SJCRH30 (cell line): ENCODE measurements at places on chromosomes 7 and 10.
A peak's percentile ranks its signal among the peaks of the same experiment; 100 is the strongest.

- H3K4me3 ChIP-seq: no peak overlapping the region
- H3K4me1 ChIP-seq: no peaks in the 10 kb centered on the region
- peaks cover 36% of the 10 kb centered on the region for H3K27me3 ChIP-seq
- no peak overlapping the region for H3K27ac ChIP-seq
- DNase-seq: no peak
Observed at GRCh38 chr7:55237156-55237893, 127.8 kb upstream of the LANCL2 start.

- peaks cover 18% of the 10 kb centered on the region for H3K36me3 ChIP-seq
- DNase-seq: no peak
- H3K27me3 ChIP-seq: no peaks in the 10 kb centered on the region
Observed at GRCh38 chr10:80498833-80499741, 38.6 kb upstream of the SH2D4B start.

- DNase-seq: no peak
- H3K27ac ChIP-seq: no peak overlapping the region
- no peaks in the 10 kb centered on the region for H3K36me3 ChIP-seq
- H3K4me3 ChIP-seq: no peak overlapping the region
- peaks cover 15% of the 10 kb centered on the region for H3K4me1 ChIP-seq
- no peaks in the 10 kb centered on the region for H3K27me3 ChIP-seq
Observed at GRCh38 chr7:94250124-94250523, 144.6 kb upstream of the COL1A2 start.

- no peak overlapping the region for H3K4me3 ChIP-seq
- H3K27ac ChIP-seq: no peak overlapping the region
- H3K27me3 ChIP-seq: no peaks in the 10 kb centered on the region
- no peaks in the 10 kb centered on the region for H3K36me3 ChIP-seq
- H3K4me1 ChIP-seq: peaks cover 21% of the 10 kb centered on the region
Observed at GRCh38 chr7:7272294-7272693, 90.0 kb downstream of the C1GALT1 start.

GRCh38 chr10:75538144-75538543 is 106.7 kb downstream of the LRMDA start:
- no peaks in the 10 kb centered on the region; the same call in 1 of the 2 replicates for H3K27me3 ChIP-seq
- H3K27ac ChIP-seq: no peak overlapping the region
- H3K4me3 ChIP-seq: no peak overlapping the region
- no peaks in the 10 kb centered on the region for H3K4me1 ChIP-seq
- no peak for DNase-seq

DNA sequence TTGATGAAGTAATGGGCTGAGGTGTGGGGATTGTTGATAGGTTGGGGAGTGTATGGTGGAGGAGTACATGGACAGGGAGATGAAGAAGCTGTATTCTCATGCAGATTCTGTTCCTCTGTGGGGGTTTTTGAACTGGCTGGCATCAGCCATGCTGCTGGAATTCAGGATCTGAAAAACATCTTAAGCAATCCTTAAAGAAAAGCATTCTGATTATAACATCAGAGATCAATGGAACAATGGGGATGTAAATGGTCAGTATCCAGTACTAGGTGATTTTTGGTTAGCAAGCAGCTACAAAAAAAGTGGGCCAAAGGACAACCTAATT is 247.5 kb upstream of the GALNT17 start:
- H3K36me3 ChIP-seq: no peaks in the 10 kb centered on the region
- no peak overlapping the region for H3K4me3 ChIP-seq
- DNase-seq: no peak
- H3K27me3 ChIP-seq: no peaks in the 10 kb centered on the region
- no peaks in the 10 kb centered on the region for H3K4me1 ChIP-seq
- H3K27ac ChIP-seq: no peak overlapping the region

- H3K4me1 ChIP-seq: peaks cover 9% of the 10 kb centered on the region; the same call in 1 of the 2 replicates
- no peaks in the 10 kb centered on the region for H3K36me3 ChIP-seq
- DNase-seq: no peak
Observed at GRCh38 chr7:97422046-97422445, 304.5 kb downstream of the SDHAF3 start.

- H3K27me3 ChIP-seq: no peaks in the 10 kb centered on the region
- DNase-seq: peak; percentile 65
- H3K4me3 ChIP-seq: no peak overlapping the region
- H3K27ac ChIP-seq: peak overlapping the region; percentile 14; the same call in 1 of the 2 replicates
Observed at GRCh38 chr10:79260811-79261740, 86.2 kb upstream of the PPIF start.

DNA sequence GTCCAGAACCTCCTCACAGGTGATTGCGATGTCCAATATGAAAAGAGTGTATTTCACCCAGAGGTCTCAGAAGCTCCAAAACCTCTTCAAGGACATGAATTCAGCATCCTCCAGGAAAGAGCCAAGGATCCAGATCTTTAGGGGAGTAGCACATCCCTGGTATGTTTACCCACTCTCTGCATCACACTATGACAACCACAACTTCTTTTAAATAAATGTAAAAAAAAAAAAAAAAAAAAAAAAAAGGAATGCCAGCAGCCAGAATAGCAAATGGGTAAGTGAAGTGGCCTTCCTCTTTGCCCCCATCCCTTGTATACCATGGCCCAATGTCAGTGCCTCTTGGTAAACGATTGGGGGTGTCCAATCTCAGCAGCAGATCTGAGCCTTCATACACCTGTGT is 67.3 kb downstream of the SORBS1 start:
- H3K4me3 ChIP-seq: no peak overlapping the region
- no peaks in the 10 kb centered on the region for H3K4me1 ChIP-seq
- no peaks in the 10 kb centered on the region for H3K27me3 ChIP-seq
- H3K36me3 ChIP-seq: no peaks in the 10 kb centered on the region
- DNase-seq: no peak

GRCh38 chr10:118148247-118148646 is 101.5 kb upstream of the RAB11FIP2 start:
- peaks cover 3% of the 10 kb centered on the region; the same call in 1 of the 2 replicates for H3K4me1 ChIP-seq
- H3K36me3 ChIP-seq: no peaks in the 10 kb centered on the region
- no peak overlapping the region for H3K27ac ChIP-seq
- no peak for DNase-seq
- no peaks in the 10 kb centered on the region; the same call in 1 of the 2 replicates for H3K27me3 ChIP-seq
- no peak overlapping the region for H3K4me3 ChIP-seq

GRCh38 chr7:82741493-82741892 is 297.9 kb upstream of the CACNA2D1 start:
- no peak overlapping the region for H3K27ac ChIP-seq
- no peak for DNase-seq

DNA sequence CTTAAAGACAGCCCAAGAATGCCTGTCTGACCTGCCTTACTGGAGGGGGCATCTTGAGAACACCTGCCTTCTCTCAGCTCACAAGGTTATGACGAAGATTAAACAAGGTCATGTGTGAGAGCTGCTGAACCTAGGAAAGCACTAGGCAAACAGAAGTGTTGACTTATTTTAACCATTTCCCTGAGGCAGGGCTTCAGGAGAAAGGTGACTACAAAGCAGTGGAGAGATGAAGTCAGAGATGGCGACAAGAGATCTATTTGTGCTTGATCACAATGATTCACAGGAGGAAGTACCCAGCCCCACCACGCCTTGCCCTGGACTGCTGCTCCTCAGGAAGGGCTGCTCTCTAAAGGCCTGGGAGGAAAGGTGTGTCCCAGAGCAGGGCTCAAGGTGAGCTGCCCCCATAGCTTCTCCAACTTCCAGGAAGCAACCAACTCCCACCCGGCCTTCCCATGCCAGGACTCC is 27.8 kb downstream of the STN1 start:
- H3K27ac ChIP-seq: no peak overlapping the region
- no peak overlapping the region for H3K4me3 ChIP-seq
- H3K36me3 ChIP-seq: no peaks in the 10 kb centered on the region
- peaks cover 22% of the 10 kb centered on the region for H3K4me1 ChIP-seq

DNA sequence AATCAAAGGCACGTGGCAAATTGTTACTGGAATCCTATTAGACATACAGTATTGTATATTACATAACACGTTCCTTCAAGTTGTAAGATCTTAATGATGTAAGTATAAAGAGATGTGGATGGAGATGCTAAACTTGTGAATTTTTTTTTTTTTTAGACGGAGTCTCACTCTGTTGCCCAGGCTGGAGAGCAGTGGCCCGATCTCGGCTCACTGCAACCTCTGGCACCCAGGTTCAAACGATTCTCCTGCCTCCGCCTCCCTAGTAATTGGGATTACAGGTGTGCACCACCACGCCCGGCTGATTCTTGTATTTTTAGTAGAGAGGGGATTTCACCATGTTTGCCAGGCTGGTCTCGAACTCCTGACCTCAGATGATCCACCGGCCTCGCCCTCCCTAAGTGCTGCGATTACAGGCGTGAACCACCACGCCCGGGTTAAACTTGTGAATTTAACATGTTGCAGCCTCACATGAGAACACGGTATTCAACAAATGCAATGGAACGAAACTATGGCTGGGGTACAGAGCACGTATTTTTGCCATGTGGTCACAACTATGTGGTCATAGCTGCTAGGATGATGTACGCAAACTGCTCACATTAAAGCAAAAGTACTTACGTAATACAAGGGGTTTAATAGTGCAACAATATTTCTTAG is 818 bp upstream of the SUPV3L1 start:
- no peaks in the 10 kb centered on the region for H3K27me3 ChIP-seq
- H3K4me1 ChIP-seq: no peaks in the 10 kb centered on the region
- DNase-seq: no peak
- H3K27ac ChIP-seq: peak overlapping the region; percentile 97

DNA sequence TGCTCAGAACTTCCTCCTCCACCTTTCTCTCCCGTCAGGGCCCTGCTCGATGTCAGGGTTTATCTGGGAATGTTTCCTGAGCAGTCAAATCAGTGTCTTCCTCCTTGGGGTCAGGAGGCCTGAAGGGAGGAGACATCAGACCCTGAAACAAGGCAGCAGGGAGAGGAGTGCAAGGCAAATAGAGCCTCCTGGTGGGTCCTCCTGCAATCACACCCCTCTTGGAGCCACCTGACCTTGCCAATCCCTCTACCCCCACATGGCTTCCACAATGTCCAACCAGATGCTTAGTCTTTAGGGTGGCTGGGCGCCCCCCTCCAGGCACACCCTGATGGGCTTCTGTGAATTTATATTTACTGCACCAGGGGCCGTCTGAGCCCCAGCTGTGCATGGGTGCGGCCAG is 12.2 kb downstream of the GPR26 start:
- no peak overlapping the region for H3K4me3 ChIP-seq
- no peaks in the 10 kb centered on the region for H3K36me3 ChIP-seq
- H3K4me1 ChIP-seq: no peaks in the 10 kb centered on the region

DNA sequence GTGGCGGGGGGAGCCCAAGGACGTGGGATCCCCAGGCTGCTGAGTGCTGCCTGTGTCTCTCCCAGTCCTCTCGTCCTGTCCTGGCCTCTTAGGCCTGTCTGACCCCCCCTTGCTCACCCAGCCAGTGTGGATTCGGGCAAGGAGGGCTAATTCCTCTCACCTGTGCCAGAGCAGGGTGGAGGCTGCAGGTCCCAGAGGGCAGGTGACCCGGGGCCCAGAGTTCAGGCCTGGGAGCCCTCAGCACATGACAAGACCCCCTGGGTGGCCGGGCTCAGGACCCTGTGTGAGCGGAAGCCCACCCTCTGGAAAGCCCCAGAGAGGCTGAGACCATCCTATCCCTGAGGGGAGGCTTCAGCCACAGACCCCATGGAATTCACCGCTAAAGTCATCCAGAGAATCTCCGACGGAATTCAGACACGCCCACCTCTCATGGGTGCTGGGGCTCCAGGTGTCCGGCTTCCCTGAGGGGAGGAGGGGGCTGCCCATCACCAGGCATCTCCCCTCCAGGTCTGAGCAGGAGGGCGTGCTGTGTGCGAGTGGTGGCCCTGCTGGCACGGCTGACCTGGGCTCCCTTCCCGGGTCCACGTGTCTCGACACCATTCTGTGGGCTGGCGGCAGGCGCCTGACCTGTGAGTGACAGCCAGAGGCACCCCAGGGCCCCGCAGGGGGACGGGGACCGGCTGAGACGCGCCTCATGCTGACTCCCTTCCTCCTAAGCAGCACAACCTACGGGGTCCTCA is 5.0 kb downstream of the KNDC1 start:
- H3K36me3 ChIP-seq: no peaks in the 10 kb centered on the region
- no peak overlapping the region for H3K4me3 ChIP-seq
- H3K4me1 ChIP-seq: no peaks in the 10 kb centered on the region
- no peak for DNase-seq
- no peak overlapping the region for H3K27ac ChIP-seq
- no peaks in the 10 kb centered on the region for H3K27me3 ChIP-seq

DNA sequence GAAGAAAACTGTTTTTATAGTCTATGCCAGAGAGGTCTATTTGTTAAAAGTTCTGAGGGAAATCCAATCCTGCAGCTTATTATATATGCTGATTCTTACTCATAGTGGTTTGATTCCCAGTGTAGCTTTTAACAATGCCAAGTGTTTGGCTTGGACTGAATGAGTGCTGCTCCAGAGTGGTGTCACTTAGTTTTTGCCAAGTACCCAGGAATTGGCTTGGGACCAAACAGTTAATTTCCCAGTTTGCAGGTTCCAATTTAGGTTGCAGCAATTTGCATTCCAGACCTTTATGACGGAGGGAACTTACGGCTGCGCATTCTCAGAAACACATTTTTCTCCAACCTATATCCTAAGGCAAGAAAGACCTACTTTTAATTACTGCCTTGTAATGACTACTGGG is 32.4 kb downstream of the NSUN6 start:
- no peak overlapping the region for H3K27ac ChIP-seq
- no peaks in the 10 kb centered on the region for H3K27me3 ChIP-seq
- DNase-seq: no peak
- H3K4me3 ChIP-seq: no peak overlapping the region
- no peaks in the 10 kb centered on the region for H3K4me1 ChIP-seq

DNA sequence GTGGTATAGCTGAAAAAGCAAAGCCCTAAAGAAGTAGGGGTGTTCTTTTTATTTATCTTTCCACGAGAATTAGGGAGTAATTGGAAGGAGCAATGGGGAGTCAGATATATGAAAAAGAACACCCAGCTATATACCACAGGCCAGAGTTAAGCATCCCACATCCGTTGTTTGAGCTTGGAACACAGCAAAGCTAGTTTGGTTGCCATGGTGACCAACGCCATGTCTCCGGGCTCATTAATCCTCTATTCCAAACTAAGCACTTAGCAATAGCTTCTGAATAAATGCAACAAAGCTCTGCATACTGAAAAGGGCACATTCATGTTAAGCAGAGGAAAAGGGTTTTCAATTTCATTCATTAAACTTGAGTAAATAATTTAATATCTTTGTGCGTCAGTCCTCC is 23.5 kb downstream of the ASB4 start:
- peaks cover 9% of the 10 kb centered on the region; the same call in 1 of the 2 replicates for H3K4me1 ChIP-seq
- no peaks in the 10 kb centered on the region for H3K36me3 ChIP-seq
- no peak overlapping the region for H3K27ac ChIP-seq
- H3K4me3 ChIP-seq: no peak overlapping the region

DNA sequence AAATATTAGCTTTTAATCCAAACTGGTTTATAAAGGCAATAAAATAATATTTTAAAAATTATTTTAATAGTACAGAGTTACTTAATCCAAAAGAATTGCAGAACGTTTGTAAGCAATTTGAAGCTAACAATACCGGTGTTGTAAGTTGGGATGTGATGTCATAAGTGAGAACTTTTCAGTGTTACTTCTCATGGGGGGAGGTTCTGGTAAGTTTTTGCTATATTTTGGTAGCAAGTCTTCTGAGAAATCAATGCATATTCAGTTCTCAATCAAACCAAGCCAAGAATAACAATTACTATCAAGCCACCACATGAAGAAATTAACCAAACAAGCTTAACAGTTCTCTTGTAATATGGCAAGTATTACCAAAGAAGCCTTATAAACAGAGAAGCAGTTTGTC is 147.1 kb upstream of the ASAH2 start:
- H3K36me3 ChIP-seq: no peaks in the 10 kb centered on the region
- no peak for DNase-seq
- no peaks in the 10 kb centered on the region for H3K27me3 ChIP-seq
- no peaks in the 10 kb centered on the region for H3K4me1 ChIP-seq
